Mesothelial cell of epicardium (in vitro differentiated cells): ENCODE measurements at places on chromosomes 7 and 10. TPM values are rescaled to one million over a fixed set of nuclear protein-coding genes. Genes with fewer than 3 reads are reported as not detected.

Gene NODAL
- not detected in 3 replicates for total RNA-seq

Gene FAM237B
- not detected in 3 replicates for total RNA-seq

Gene IL2RA
- not detected in 3 replicates for total RNA-seq

Gene GPNMB
- 2.1 to 2.7 TPM (median 2.2 TPM) in 3 replicates for total RNA-seq

Gene PAX4
- not detected in 3 replicates for total RNA-seq

Gene TUBB8
- total RNA-seq = 0.33 to 0.67 TPM (median 0.41 TPM) in 3 replicates

Gene SFTPA1
- not detected in 3 replicates for total RNA-seq

Gene PDIA4
- total RNA-seq = 164 to 169 TPM (median 164 TPM) in 3 replicates

Gene FBXO24
- total RNA-seq = 0.54 to 0.93 TPM (median 0.64 TPM) in 3 replicates

Gene NPSR1
- not detected in 3 replicates for total RNA-seq

Gene UCMA
- total RNA-seq = not detected in 3 replicates

Gene PNLIP
- total RNA-seq = not detected in 3 replicates

Gene GHITM
- total RNA-seq = 59.0 to 61.9 TPM (median 60.7 TPM) in 3 replicates

Gene BAMBI
- 209 to 219 TPM (median 217 TPM) in 3 replicates for total RNA-seq

Gene ATP5MK
- total RNA-seq = 208 to 223 TPM (median 209 TPM) in 3 replicates

Gene ASL
- 11.3 to 12.4 TPM (median 11.3 TPM) in 3 replicates for total RNA-seq

Gene CRHR2
- not detected in 3 replicates for total RNA-seq

Gene SRRM3
- 6.9 to 8.2 TPM (median 7.7 TPM) in 3 replicates for total RNA-seq

Gene SLC26A3
- total RNA-seq = not detected in 3 replicates
